ENCODE measurements at places on chromosomes 11 and 22. TPM values are rescaled to one million over a fixed set of nuclear protein-coding genes. Genes with fewer than 3 reads are reported as not detected.

The ART5 gene
- total RNA-seq: 3.4 TPM

DNA sequence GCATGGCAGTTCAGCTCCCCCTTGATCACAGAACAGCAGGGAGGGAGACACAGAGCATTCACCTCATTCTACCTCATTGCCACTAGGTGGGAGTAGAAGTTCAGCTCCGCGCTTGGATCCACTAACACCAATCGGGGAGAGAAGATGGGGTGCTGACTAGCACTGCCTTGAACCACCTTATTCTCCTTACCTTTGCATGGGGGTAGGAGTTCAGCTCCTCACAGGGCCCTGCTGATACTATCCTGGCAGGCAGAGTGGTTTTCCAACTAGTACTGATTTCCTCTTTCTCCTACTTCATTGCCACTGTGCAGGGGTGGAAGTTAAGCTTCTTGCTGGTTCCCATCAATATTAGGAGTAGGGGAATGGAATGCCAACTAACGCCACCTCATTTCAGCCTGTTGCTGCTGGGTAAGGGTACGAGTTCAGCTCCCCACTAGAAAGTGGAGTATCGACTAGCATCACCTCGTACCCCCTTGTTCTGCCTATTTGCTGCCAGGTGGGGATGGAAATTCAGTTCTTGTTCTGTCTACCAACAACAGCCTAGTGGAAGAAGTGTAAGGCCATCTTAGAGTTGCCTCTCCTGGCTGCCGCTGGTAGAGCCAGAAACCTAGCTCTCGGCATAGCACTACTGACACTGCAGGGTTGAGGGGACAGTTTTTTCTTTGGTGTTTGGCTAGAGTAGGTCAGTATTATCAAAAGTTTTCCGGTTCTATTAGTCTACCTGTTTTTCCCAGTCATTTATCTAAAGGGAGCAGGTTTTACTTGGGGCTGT is 550.9 kb upstream of the CCDC90B start:
- DNase-seq: peak; percentile 50

DNA sequence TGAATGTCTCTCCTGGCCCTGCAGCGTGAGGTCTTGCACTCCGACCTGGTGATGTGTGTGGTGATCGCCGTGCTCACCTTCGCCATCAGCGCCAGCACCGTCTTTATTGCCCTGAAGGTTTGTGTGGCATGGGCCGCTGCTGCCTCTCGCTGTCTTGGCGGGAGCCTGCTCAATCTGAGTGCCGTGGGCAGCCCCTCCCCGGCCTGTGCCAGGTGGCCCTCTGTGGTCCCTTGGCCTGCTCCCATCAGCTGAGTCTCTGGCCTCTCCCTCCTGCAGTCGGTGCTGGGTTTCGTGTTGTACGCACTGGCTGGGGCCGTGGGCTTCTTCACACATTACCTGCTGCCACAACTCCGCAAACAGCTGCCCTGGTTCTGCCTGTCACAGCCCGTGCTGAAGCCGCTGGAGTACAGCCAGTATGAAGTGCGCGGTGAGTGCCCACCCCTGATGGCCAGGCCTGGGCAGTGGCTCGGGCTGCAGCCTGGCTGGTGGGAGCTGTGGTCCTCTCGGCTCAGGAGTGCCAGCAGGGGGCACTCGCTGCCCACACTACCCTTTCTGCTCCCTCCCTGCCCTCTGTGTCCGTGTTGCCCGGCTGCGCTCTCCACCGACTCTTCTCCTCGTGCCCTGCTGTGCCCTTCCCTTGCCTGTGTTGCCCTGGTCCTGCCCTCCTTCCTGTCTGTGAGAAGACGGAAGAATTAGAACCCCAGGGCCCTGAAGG is 10.2 kb downstream of the PCNX3 start:
- peak; percentile 24 for DNase-seq

GRCh38 chr11:111105566-111105965 is 140.0 kb upstream of the POU2AF2 start:
- peak; percentile 13 for DNase-seq

The UPB1 gene
- not detected for total RNA-seq

GRCh38 chr11:70428701-70429427 is 30.5 kb downstream of the CTTN start:
- no peak for DNase-seq

DNA sequence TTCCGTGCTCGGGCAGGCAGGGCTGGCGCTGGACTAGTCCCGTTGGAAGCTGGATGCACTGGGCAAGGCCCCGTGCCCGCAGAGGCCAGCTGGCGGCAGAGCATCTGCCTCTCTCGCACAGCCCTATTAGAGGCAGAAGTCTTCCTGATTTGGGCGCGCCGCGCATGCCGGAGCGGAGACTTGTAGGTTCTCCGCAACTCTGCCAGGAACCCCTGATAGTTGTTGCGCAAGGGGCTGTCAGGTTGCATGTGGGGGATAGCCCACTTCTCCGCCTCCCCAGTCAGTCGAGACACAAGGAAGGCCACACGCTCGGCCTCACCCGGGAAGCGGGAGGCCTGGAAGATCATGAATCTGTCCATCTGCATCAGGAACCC is 1.2 kb downstream of the RTL6 start:
- no peak for DNase-seq

The IGF2 gene
- total RNA-seq: 3.3 TPM

DNA sequence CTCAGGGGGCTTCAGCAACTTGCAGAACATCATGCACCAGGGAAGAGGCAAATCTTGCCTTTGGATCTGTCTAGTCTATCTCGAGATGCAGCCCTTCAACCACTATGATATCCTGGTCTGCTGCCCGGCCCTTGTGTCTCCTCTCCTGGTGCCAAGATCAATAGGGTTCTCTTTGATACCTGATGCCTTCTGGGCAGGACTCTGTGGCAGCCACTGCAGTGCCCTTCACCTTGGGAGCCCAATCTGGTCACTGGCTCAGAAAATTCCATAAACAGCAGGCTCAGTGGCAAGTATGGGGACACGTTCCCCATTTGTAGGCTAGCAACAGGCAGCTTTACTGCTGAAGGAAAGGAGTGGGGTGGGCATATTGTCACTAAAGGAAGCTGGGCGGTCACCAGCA is 23.4 kb downstream of the SYN3 start:
- no peak for DNase-seq
